ENCODE measurements at places on chromosomes 3 and 15.

DNA sequence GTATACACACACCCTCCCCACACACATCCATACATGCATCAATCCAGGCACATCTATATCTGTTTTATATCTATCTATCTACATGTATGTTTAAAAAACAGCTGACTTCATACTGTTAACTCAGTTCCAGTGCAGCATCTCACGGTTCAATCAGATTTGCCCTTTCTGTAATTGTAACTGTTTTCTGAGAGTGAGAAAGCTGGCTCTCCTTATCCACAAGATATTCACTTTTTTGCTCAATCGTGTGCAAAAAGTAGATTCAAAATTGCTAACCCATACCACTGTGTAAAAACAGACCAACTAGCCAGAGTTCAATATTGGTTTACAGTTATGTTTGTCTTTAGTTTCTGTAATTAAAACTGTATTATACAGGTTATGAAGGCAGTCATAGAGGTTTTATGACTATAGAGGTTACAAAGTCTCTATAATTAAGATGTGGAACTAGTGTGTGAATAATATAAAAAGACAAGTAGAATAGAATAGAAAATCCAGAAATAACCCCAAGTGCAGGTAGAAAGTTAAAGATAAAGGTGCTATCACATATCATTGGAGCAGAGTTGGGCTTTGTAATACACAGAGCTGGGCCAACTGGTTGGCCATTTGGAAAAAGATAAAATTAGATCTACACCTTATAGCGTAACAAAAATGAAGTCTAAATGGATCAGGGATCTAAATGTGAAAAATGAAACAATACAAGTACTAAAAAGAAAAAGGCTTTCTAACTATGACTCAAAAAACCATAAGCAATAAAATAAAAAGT is 20.1 kb upstream of the MCF2L2 start:
- no peak for DNase-seq

- no peak for DNase-seq
Observed at GRCh38 chr3:131072845-131073244, 46.2 kb downstream of the NEK11 start.

- no peak for DNase-seq
Observed at GRCh38 chr3:63908081-63908736, 4.0 kb downstream of the SCAANT1 start.

DNA sequence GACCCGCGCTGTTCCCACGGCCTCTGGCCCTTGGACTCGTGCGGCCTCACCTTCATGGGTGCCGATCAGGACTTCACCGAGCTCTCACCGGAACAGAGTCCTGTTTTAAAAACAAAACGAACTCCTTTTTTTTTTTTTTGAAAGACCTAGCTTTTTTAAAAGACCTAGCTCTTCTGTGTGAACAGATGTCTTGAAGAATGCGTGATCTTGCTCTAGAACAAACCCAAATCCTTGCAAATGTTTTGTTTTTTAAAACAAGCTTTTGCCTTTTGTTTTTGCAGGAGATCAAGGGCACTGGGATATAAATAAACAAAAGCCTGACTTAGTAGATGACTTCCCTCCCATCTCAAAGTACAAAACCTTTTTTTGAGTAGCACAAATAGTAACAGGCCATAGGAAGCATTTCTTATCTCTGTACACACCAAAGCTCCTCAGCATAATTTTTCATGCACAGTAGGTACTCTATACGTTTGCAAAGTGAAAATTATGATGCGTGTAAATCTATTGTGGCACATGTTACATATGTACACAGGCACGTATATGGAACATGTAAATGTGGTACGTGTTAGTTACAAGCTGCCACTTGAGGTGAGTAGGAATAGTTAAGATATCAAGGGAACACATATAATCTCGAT is 1.1 kb upstream of the MSL2 start:
- no peak for DNase-seq

GRCh38 chr15:31255732-31256377 is 70.8 kb upstream of the KLF13 start:
- DNase-seq, result no peak

- no peak for DNase-seq
Observed at GRCh38 chr15:63351170-63351569, 30.5 kb downstream of the CA12 start.

DNA sequence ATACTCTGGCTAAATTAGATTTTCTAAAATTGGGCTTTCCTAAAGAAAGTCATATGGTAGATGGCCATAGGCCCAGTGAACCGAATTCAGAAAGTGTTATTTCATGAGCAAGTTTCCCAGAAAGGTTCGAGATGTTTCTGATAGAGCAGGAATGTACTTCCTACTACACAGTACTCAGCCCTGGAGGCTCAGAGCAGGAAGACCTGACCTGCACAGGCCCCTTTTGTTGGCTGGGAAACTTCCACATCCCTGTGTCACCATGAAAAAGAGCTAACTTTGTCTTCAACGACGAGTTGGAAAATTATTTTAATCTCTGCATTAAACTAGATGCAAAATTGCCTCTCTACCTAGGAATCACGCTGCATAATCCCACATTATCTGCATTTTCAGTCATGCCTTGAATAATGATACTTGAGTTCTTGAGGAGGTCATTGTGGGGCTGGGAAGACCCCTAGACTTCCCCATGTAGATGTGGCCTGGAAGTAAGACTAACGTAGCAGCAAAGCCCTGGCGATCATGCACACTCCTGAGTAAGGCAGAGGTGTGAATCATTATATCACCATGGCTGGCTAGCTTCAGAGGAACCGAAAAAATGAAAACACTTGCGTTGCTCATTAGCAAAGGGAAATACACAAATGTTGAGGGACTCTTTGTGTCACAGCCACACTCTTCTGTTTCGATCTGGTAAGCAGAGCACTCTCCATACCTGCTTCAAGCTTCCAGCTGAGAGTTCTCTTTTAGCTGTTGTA is 47.1 kb downstream of the CMTM7 start:
- no peak for DNase-seq

DNA sequence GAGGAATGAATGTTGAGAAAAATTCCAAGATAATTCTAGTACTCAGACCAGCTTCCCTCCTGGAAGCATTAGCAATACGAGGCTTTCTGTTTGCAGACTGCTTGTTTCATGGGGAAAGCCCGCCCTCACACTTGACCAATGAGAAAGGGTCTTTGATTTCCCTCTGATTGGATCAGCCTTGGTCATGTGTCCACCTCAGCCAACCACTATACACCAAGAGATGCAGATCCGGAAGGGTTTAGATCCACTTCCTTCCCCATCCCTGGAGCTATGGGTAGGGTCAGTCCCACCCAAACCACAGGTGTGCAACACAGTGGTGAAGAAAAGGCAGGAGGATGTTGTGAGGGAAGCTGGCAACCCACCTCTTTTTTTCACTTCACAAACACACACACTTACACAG is 154.7 kb downstream of the SV2B start:
- DNase-seq, result no peak

DNA sequence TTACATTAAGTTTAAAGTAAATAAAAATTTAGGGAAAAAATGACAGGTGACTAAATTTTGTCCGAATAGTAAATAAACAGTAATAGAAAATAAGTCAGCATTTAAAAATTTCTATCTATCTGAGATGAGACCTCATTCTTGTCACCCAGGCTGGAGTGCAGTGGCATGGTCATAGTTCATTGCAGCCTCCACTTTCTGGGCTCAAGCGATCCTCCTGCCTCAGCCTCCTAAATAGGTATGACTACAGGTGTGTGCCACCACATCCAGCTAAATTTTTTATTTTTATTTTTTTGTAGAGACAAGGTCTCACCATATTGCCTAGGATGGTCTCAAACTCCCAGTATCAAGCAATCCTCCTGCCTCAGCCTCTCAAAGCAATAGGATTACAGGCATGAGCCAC is 7.8 kb downstream of the KPNA4 start:
- DNase-seq, result no peak

DNA sequence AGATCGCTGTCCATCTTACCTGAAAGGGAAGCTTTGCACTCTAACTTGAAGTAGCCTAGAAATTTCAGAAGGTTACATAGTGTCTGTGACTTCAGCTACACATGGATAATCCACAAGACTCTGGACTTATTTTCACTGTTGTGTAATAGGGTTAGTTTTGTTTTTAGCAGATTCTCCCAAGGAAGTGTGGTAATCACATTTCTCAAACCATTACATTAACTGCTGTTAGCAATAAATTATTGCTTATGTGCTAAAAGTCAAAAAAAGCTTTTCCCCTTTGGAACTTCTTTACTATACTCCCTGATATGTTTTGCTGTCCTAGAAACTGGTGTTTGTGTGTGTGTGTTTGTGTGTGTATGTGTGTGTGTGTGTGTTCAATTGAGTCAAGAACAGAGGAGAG is 351.8 kb upstream of the TPRG1 start:
- no peak for DNase-seq

- no peak for DNase-seq
Observed at GRCh38 chr3:190811775-190812480, 50.6 kb downstream of the GMNC start.

DNA sequence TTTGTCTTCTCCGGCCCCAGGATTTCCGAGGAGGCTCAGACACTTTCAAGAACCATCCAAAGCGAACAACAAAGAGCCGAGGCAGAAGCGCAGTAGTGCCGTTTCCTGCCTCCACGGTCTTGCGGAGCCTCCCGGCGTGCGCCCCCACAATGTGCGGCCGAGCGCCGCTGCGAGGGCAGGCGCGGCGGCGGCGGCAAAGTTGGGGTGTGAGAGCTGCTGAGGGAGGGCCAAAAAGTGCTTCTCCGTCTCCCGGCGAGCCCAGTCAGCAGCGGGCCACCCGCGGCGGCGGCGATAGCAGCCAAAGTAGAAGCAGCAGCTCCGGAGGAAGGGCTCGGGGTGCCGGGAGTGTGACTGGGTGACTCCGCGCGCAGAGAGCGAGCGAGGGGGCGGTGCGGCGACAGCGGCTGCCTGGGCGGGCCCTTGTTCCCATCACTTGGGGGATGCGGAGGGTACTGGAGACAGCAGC is 749.1 kb downstream of the ROBO1 start:
- DNase-seq, result no peak

- DNase-seq, result no peak
Observed at GRCh38 chr15:95868450-95868849, 462.1 kb upstream of the NR2F2 start.

DNA sequence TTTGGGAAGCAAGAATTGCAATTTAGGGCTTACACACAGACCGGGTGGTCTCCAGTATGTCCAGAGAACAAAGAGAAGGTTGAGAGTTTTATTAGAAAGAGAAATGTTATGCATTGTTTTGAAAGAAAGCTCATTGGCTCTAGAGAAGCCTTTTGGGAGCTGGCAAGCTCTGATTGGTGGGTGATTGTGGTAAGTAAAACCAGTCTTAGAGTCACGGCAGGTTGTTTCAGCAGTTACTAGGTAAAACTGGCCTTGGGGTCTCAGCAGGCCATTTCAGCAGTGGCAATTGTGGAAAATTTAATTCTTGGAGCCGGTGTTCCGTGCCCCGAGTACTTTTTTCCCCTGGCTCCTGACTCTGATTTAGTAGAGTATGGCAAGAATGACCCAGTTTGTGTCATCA is 78.1 kb downstream of the MRPL46 start:
- no peak for DNase-seq

- no peak for DNase-seq
Observed at GRCh38 chr15:95718441-95718840, 612.1 kb upstream of the NR2F2 start.

DNA sequence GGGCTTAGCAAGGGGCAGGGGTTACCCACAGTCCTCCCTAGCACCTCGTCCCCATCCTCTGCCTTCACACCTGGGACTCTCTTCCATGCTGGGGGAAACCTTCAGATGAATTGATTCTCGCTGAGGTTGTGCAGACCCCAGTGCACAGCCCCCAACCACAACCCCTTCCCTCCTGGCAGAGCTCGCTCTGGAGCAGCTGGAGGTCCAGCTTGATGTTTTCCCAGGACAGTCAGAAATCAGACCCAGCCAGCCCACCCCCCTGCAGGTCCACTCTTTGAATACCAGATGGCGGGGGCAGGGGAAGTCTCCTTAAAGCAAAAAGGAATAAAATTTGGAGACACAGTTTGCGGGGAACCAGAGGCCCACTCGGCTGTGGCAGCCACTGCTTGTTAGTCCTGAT is 234.4 kb downstream of the XXYLT1 start:
- no peak for DNase-seq
